ENCODE measurements at places on chromosomes 2 and 18.
A peak's percentile ranks its signal among the peaks of the same experiment; 100 is the strongest.

- DNase-seq: no peak
These were observed 84.7 kb downstream of the NFATC1 start for GRCh38 chr18:79480171-79481045.

GRCh38 chr18:13910986-13911385, 4.3 kb downstream of the MC2R start:
- DNase-seq: no peak

- DNase-seq: peak; percentile 68
These were observed 357.5 kb downstream of the PTPRM start for GRCh38 chr18:7924616-7925015.

GRCh38 chr18:12770469-12771219, 67.8 kb downstream of the PSMG2 start:
- DNase-seq: no peak

DNA sequence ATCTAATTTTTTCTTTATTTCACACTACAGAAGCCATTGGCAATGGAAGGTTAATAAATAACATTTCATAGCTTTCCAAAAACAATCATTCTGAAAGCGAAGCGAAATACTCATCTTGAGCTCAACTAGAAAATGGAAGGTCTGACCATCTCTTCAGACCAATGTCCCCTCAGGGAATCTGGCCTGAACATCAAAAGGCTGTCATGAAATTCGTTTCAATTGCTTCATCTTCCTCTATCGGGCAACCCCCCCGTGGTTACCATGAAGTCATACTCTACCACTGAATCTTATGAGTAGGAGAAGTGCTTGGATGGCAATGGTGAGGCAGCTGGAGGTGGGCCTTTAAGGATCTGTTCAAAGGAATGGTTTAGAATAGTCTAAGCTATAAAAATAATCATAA, 22.9 kb upstream of the CYTIP start:
- DNase-seq: no peak

GRCh38 chr2:53755121-53755520, 12.5 kb upstream of the CHAC2 start:
- no peak for DNase-seq

GRCh38 chr18:27382567-27383216, 197.6 kb upstream of the CHST9 start:
- no peak for DNase-seq

DNA sequence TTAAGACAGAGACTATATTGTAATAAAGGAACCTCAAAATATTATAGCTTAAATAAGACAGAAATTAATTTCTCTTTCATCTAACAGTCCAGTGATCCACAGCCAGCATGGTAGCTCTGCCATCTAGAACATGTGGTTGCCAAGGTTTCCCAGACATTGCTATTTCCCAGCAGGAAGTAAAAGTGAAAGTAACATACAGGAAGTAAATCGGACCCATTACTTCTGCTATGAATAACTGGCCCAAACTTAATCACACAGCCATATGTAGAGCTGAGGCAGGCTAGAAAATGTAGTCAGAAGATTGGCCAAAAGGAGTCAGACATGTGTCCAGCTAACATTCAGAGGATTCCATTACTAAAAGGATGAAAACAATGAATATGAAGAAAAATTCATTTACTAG, 71.0 kb downstream of the NOL4 start:
- no peak for DNase-seq

DNA sequence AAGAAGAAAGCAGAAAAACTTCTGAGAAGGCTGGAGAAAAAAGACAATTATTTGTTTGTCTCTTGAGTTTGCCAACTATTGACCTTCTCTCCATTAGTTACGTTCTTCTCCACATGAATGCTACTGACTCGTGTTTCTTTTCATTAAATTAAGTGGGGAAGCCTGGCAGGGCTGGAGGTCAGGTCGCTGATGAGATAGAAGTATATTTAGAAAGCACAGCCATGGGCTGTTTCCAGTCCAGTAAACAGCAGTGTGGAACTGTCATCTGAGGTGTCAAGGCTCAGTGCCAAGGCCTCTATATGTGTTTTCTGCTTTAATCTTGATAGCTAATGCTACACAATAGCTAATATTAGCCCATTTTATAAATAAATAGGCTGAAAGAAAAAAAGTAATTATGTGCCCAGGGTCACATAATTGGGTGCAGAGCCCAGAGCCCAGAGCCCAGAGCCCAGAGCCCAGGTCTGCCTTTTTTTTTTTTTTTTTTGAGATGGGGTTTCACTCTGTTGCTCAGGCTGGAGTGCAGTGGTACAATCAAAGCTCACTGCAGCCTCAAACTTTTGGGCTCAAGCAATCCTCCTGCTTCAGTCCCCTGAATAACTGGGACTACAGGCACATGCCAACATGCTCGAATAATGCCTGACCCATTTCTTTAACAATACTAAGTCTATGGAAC, 6.3 kb downstream of the MSGN1 start:
- DNase-seq: no peak

DNA sequence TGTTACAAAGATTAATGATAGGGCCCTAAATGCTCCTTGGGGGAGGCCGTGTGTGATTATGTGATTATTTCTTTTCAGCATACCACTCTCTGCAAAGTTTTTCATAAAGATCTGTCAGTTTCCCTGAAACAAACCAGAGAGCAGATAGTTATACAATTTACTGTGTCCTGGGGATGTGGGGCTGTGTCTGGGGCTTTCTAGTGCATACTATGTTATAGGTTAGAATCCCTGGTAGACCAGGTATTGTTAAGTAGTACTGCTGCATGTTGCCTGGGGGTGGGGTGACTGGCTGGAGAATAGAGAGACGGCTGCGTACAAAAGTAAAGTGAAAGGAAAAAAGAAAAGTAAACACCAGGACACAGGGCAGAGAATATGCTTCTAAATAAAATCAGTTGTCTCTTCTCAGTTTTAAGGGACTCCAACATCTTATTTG, 3.3 kb upstream of the CCBE1 start:
- no peak for DNase-seq

GRCh38 chr2:105470979-105471378, 72.1 kb upstream of the FHL2 start:
- peak; percentile 60 for DNase-seq

DNA sequence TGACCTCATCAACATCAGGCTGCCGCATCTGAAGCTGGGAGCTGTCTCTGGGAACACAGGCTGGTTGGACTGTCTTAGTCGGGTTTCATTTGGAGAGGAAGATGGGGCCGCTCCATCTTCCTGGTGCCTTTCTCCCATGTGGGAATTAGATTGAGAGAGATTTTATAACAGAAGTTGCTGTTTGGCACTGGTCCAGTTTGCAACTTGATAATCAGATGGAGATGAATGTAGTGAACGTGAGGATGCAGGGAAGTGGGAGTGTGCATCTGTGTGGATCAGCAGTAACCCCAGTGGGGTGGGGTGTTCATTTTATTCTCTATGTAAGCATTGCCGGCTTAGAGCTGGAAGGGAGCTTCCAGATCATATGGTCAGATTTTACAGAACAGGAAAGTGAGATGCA, 250.9 kb downstream of the DCDC2C start:
- peak; percentile 61 for DNase-seq

DNA sequence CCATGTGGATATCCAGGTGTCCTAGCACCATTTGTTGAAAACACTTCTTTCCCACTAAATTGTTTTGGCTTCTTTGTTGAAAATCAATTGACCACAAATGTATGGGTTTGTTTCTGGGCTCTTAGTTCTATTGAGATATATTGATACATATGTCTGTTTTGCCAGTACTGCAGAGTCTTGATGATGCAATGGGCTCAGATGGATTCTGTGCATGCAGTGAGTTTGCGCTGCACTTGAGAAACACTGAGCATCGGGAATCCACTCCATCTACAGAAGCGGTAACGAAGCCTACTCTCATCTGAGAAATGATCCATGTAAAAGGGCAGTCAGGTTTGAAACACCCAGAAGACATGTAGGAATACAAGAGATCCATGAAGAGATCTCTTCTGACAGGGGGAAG, 21.9 kb upstream of the DNAJC10 start:
- no peak for DNase-seq

DNA sequence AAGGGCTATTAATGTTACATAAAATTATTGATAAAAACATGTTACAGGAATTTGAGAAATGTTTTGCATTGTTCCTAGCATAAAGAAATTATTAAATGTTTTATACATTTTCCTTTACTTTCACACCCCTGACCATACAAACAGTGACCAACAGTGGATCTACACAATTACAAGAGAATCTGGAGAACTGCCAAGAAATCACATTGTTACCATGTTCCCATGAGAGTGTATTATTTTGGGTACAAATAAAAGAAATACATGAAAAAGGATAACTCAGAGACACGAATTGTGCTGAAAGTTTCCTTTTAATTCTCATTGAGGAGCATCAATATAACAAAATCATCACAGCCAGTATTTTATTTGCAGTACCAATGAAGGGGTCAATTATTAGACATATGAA, 150.1 kb downstream of the WDPCP start:
- DNase-seq: no peak

GRCh38 chr18:44850001-44850400, 169.3 kb downstream of the SETBP1 start:
- DNase-seq: no peak

- no peak for DNase-seq
These were observed 84.6 kb downstream of the PLCL1 start for GRCh38 chr2:197889041-197889440.

DNA sequence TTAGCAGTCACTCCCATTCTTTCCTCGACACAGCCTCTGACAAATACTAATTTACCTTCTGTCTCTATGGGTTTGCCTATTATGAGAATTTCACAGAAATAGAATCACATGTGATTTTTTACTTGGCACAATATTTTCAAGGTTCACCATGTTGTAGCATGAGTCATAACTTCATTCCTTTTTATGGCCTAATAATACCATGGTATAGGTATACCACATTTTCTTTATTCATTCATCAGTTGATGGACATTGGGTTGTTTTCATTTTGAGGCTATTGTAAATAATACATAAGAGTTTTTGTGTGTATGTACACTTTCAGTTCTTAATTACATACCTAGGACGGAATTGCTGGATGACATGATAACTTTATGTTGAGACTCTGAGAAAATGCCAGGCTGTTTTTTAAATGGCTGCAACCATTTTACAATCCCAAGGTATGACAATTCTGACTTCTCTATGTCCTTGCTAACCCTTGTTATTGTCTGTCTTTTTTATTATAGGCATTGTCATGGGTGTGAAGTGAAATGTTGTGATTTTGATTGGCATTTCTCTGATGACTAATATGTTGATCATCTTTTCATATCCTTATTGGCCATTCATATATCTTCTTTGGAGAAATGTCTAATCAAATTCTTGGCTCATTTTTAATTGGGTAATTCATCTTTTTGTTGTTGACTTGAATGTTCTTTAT, 87.9 kb downstream of the IRS1 start:
- DNase-seq: no peak

- DNase-seq: no peak
These were observed 226.6 kb downstream of the ANKRD30B start for GRCh38 chr18:14974576-14974975.

DNA sequence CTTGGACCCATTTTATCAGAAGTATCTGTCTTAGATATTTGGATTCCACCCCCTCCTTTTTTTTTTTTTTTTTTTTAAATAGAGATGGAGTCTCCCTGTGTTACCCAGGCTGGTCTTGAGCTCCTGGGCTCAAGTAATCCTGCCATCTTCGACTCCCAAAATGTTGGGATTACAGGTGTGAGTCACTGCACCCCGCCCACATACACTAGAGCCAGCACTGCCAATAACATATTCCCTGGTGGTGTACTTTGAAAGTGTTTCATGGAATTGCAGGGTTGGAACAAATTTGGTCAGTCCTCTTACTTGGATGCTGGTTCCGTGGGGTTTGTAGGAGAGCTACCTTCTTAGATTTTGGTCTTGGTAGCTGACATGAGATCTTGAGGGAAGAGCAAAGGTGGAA, 15.0 kb downstream of the PDCL3 start:
- DNase-seq: no peak

DNA sequence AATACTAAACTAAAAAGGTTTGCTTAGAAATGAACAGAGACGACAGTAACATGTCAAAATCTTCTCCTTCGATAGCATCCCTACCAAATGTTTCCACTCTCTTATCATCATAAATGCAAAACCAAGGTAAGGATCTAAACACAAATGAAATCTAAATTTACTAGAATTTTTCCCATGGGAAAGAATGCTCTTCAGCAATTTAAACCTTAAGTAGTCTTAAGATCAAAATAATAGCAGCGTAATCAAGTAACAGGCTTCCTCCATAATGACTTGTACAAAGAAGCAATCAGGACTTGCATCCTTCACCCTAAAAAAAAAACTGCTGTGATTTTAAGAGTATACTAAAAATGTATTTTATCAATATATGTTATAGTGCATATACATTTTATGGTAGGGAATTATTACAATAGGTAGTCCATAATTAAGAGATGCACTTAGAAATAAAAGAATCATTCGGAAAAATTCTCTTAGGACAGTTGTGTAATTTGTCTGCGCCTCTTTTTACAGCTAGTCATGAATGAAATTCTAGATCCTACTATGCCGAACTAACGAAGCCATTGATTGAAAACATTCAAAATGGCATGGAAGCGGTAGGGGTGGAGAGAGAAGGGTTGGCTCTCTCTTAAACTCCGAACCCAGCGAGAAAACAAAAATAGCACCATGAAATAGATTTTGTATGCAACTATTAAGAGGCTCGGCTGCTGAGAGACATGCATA, 1.3 kb downstream of the PGAP1 start:
- DNase-seq: peak; percentile 35

GRCh38 chr2:119366161-119366648, 429 bp downstream of the C2orf76 start:
- DNase-seq: peak; percentile 31

GRCh38 chr2:219886615-219887014, 259.2 kb downstream of the SLC4A3 start:
- DNase-seq: no peak

DNA sequence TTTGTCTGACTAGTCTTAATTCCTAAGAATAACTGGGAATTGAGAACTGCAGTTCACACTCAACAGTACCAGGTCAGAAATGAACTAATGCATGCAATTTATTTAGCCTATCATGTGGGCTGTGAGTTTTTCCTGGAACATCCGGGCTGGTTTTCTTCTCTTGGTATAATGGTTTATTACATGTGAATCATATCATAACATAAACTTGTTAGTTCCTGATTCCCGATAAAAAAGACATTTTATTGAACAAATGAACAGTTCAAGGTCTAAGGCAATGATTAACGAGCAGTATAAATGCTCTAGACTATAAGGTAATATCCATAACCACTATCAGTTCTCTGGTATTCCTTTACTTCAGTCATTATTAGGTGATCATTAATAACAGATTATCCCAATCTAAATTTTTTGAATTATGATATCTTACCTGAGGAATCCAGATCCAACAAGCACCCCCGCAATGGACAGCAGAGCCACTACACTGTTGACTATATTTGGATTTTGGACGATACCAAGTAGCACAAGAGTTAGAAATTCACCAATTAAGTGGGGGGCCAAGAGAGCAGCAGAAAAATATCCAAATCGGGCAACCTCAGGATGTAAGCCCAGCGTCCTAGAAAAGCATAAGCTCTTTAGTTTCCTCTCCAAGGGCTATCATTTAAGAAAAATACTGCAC, 19.0 kb downstream of the ABCG5 start:
- DNase-seq: no peak

DNA sequence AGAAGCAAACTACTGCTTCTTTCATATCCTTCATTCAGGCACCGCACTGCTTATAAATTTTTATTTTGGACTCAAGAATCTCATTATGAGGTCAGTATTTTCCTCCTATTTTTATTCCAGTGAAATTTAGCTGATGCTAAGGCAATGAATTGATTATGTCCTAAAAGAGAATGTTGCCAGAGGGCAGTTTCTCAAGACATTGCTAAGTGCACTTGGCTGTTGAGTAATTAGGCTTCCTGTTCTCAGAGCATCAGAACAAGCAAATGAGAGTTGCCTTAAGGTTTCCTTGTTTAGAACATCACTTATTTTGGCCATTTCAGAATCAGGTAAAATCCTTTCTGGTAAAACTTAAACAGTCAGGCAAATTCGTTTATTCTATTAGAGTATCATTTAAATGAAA, 548.6 kb upstream of the ZEB2 start:
- no peak for DNase-seq

Measured in NCI-H524 (cell line).